ENCODE measurements at places on chromosomes 11 and 22. TPM values are rescaled to one million over a fixed set of nuclear protein-coding genes. Genes with fewer than 3 reads are reported as not detected.

Gene ASCL2
- not detected for total RNA-seq

Gene NCAM1
- 23.6 TPM for total RNA-seq

Gene CDC45
- total RNA-seq = 22.9 TPM

DNA sequence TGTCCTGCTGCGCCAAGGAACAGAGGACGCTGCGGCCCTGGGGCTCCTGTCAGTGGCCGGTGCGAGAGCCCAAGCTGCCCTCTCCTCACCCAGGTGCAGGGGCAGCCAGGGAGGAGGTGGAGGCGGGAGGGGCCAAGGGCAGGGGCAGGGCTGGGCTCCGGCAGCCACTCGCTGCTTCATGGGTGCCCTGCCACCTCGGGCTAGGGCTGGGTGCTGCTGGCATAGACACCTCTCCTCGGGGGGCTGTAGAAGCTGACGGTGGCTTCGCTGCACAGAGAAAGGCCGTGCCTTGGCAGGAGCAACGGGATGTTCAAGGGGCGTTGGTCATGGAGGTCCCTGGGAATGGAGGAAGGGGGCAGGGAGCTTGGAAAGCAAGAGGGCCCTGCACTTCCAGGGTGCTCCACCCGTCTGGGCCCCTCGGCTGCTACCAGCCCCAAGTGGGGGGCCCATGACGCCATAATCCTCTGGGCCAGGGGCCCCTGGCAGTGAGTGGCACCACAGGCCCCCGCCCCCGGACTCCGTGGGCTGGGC is 1.6 kb upstream of the TBX1 start:
- no peak for DNase-seq

DNA sequence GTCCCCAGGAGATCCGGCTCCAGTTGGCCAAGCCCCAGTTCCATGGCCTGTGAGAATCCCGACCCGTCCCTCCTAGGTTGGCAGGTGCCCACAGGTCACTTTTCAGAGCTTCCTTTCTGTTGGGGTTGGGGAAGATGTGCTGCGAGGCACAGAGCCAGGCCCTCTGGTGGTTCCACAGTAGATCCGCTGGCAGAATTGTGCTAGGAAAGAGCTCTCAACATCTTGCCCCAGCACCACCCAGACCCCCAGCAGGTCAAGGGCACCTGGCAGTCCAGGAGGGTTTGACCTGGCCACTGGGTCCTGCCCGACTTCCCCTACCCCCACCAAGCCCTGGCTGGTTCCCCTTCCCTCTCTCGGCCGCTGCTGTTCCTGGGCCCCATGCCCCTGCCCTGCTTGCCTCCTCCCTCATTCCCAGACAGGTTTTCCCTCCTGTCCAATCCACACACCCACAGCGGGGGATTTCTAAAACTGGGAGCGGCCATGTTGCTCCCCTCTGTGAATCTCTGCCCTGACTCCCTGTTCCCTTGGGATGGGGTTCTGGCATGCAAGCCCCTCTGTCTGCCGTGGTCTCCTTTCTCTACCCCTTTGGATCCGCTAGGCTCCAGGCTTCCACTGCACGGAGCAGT is 26.2 kb upstream of the GCAT start:
- DNase-seq = peak; percentile 44

Data from fibroblast of the aortic adventitia (primary cell).